WERI-Rb-1 (cell line): ENCODE measurements at places on chromosomes 7 and 10.

DNA sequence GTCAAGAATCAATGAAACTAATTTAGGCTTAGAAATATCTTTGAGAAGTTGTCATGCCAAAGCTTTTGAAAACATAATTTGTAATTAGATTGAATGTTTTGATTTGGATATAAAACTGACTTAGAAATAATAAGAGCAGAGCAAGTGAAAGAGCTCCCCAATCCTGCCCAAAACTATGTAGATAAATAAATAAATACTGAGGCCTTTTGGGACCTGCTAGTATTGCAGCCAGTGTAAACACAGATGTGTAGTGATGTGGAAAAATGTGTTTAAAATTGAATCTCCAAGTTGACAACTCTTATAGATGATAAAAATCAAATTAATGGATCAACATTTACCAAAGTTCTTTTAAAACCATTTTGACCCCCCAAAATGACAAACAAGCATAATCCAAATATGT is 896.1 kb downstream of the CNTNAP2 start:
- DNase-seq: no peak

DNA sequence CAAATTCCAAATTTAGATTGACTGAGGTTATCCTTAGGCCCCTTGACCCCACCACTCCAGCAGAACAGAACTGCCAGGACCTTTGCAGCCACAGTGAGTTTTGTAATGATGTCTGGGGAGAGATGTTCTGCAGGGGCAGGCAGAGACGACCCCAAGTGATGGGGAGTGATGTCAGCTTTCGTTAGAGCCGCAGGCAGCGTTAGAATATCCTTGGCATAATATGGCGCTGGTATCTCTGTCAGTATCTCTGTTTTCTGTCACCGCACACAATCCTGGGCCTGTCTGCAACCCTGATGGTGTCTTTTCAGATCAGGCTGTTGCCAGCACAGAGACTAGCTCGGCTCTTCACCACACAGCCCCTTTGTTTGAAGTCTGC is 1083.6 kb downstream of the KCNMA1 start:
- no peak for DNase-seq

GRCh38 chr10:3452683-3453361 is 280.2 kb upstream of the PITRM1 start:
- DNase-seq: no peak

GRCh38 chr10:46787321-46787615 is 124.0 kb upstream of the PTPN20 start:
- DNase-seq: peak; percentile 26

- DNase-seq: no peak
These were observed 62.6 kb downstream of the CARD11 start for GRCh38 chr7:2981103-2981480.

DNA sequence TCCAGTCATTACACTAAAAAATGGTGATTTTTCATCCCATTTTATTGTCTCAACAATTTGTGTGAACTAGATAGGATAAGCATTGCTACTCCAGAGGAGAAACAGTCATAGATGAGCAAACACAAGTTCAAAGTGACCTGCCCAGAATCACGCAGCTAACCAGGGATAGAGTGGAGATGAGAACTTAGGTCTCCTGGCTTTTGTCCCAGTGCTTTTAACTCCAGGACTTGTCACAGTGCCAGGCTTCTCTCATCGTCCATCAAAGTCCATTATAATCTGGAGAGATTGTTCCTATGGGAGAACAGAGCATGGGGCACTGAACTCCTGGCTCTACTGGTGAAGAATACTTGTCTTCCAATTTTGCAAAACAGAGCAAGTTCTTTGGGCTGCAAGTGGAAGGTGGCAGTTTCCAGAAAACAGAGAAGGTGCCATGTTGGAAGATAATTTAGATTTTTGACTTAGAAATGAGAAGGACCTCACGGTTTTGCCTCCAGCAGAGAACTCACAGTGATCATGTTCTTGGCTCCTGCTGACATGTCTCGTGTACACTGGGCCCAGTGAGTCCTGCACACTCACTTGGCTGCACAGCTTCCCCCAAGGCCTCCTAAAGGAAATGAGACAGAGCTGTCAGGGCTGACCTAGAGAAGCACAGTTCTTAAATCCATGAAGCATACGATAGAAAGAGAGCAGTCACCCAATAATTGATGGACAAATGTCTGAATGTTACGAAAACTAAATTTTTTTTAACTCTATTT is 322.9 kb upstream of the NRP1 start:
- no peak for DNase-seq
